Renal cortex interstitium (tissue), 15 donors: ENCODE measurements at places on chromosomes 5 and 9. TPM values are rescaled to one million over a fixed set of nuclear protein-coding genes. Genes with fewer than 3 reads are reported as not detected.

- DNase-seq, result no peak
Observed at GRCh38 chr9:5452286-5452609, 1.9 kb downstream of the CD274 start.

GRXCR2 gene
- polyA plus RNA-seq, result not detected

- DNase-seq, result no peak
Observed at GRCh38 chr9:84136119-84136868, 155.7 kb downstream of the RMI1 start.

DNA sequence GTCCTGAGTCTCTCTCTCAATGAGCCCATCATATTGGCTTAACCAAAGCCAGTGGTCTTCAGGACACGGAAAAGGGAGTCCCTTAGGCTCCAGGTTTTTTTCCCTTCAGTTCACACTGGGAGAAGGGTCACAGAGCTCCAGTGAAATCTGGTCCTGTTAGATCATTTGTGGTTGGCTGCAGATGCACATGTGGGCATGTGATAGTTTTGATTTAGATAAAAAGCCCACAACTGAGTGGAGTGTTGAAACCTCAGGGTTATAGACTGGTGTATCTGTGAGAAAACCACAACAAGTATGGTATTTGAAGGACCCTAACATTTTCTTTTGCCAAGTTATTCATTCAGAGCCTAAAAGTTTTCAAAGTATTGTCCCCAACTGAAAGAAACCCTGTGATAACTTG, 46.7 kb downstream of the PRLR start:
- no peak for DNase-seq

GCNT4 gene
- 12.6 TPM for polyA plus RNA-seq

DNA sequence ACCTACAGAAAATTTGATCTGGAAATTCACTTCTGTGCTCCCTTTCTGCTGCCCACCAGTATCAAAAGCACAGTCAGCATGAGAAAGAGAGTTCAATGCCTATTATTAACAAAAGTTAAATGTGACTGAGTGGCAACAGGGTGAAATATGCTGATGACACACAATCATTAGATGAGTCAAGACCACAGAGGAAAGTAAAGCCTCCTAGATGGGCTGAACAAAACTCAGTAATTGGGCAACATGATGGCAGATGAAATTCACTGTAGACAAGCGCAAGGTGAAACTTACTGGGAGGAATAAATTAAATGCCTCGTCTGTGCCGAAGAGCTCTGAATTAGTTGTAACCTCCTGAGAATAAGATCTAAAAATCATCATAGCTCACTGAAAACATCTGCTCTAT, 752.8 kb downstream of the IRX1 start:
- no peak for DNase-seq

EGFLAM gene
- polyA plus RNA-seq, result 11.5 TPM

OLFM1 gene
- 5.8 TPM for polyA plus RNA-seq

- no peak for DNase-seq
Observed at GRCh38 chr5:96339862-96340261, 93.2 kb downstream of the PCSK1 start.

SLC12A7 gene
- polyA plus RNA-seq, result 46.1 TPM

- no peak for DNase-seq
Observed at GRCh38 chr5:150782850-150783249, 4.3 kb downstream of the SMIM3 start.

- DNase-seq, result no peak
Observed at GRCh38 chr9:108356806-108357205, 499.0 kb downstream of the ACTL7B start.

DNA sequence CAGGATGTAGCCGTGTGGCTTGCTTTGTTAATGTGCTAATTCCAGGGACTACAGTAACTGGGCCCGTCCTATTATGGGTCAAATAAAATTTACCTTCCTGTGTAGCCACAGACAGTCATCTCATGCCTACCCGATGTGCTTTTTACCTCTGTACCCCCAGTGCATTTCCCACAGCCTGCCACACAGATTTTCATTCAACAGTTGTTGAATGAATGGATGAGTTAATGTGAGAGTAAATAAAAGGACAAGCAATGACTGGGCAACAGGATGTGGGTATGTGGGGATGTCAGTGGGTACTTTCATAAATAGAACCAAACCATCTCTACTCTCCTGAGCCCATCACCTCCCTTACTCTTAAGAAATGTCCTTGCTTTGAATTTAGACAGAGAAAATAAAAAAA, 441.2 kb upstream of the ZNF462 start:
- DNase-seq, result no peak

SLC4A9 gene
- polyA plus RNA-seq, result 13.6 TPM

DNA sequence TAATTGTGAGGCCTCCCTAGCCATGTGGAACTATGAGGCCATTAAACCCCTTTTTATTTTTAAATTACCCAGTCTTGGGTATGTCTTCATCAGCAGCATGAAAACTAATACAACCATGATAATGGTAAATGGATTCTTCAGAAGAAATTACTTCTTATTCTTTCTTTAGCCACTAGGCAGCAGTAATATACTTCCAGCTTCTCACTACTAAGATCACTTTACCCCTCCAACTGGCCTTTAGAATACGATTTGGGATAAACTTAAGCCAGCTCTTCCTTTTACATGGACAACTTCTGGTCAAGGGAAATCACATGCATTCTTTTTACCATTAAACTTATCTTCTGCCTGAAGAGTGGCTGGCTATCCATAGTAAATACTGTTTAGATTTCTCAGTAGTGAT, 355.4 kb downstream of the MAN2A1 start:
- no peak for DNase-seq

GRCh38 chr9:78605041-78606000, 308.4 kb downstream of the PSAT1 start:
- DNase-seq, result no peak

NIPBL gene
- 83.9 TPM for polyA plus RNA-seq
